ENCODE measurements at places on chromosomes 7 and 10. TPM values are rescaled to one million over a fixed set of nuclear protein-coding genes. Genes with fewer than 3 reads are reported as not detected.

The HOXA13 gene
- total RNA-seq, result not detected

The KLLN gene
- 0.29 TPM for total RNA-seq

The CTAGE4 gene
- total RNA-seq, result 3.6 TPM

The NEUROD6 gene
- total RNA-seq, result not detected

The PGAM2 gene
- 0.27 TPM for total RNA-seq

The LRIT1 gene
- not detected for total RNA-seq

The BAIAP2L1 gene
- 4.5 TPM for total RNA-seq

The PAPOLB gene
- total RNA-seq, result not detected

The ABCA13 gene
- total RNA-seq, result not detected

The ZMYND11 gene
- 19.4 TPM for total RNA-seq

The UCN3 gene
- total RNA-seq, result not detected

The CPXM2 gene
- not detected for total RNA-seq

The FKBP6 gene
- not detected for total RNA-seq

The GNGT1 gene
- total RNA-seq, result not detected

The ENO4 gene
- total RNA-seq, result not detected

The HHEX gene
- total RNA-seq, result 0.31 TPM

The KCNMA1 gene
- total RNA-seq, result not detected

Measured in activated CD4-positive, alpha-beta memory T cell treated with anti-CD3 and anti-CD28 coated beads for 36 hours (primary cell).